Caco-2 (cell line): ENCODE measurements at places on chromosomes 6 and 20.

DNA sequence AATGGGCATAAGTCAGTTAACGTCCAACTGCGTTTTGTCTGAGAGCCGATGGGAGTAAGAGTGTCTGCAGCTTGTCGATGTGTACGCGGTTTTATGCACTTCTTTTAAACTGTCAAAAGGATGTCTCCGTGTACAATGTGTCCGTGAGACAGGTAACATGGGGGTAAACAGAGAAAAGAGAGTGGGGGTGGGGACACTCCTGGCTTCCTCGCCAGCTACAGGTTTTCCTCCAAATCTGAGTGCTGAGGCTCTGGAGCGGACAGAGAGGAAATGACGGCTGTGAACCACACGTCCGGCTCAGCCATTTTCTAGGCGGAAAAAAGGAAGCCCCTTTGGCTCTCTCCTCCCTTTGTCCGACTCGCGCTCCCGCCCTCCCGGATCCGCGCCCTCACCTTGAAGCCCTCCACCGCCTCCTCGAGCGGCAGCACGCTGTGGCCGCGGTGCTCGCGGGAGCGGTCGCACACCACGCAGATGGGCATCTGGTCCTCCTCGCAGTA lies 916 bp downstream of the TRIM27 start:
- no peak for DNase-seq

GRCh38 chr20:9581509-9581908 lies 67.1 kb downstream of the LAMP5 start:
- no peak for DNase-seq

- no peak for DNase-seq
Measured at GRCh38 chr6:141688916-141689315, 443.8 kb upstream of the GJE1 start.

- no peak for DNase-seq
Measured at GRCh38 chr6:89027756-89028155, 52.8 kb upstream of the PNRC1 start.

DNA sequence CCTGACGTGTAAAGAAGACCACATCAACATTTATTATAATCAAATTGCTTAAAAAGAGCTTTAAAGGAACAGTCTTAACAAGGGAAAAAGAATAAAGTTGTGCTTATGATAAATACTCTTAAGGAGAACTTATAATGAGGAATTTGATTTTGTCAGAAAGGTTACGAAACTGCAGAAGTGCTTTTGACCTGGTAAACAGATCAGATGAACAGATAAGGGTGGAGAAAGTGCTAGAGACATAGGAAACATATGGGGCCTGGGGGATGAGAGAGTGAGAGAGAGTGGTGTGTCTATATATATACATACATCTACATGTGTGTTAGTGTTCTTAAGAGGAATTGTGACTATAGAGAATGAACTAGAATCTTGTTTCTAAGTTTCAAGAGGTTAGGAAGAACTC lies 186.2 kb upstream of the GJE1 start:
- no peak for DNase-seq

GRCh38 chr6:40477246-40478126 lies 109.7 kb downstream of the LRFN2 start:
- DNase-seq = no peak

DNA sequence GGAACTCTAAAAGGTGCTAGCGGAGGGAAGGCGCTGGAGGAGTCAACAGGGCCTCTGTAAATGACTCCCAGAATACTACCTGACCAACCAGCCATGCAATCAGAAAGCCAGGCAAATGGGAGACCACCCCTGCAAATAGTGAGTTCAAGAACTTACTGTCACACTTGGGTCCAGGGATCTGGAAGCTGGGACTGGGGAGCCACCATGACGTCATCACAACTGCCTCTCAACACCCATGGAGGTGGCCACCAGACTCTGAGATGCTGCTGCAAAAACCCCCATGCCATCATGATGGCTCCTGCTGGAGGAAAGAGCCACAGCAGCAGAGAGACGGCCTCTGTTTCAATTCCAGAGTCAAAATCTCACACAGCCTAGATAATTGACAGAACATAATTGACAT lies 8.5 kb upstream of the PDYN start:
- DNase-seq = no peak

DNA sequence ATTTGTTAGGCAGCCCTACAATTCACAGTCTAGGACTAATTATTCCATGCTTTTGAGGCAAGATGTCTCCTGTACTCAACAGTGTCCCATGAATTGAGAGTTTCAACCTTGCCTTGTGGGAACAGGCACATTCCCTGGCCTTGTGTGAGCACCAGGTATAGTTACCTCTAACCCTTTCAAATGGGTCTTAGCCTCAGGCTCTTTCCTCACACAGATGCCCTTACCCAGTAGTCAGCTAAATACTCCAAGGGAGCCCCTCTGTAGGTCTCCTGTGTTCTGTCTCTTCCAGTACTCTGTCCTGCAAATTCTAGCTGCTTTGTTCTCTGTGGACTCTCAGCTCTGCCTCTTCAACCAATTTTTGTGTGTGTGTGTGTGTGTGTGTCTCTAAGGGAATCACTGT lies 135.3 kb downstream of the ZFAND3 start:
- no peak for DNase-seq

GRCh38 chr6:33313105-33313708 lies 671 bp downstream of the TAPBP start:
- no peak for DNase-seq

DNA sequence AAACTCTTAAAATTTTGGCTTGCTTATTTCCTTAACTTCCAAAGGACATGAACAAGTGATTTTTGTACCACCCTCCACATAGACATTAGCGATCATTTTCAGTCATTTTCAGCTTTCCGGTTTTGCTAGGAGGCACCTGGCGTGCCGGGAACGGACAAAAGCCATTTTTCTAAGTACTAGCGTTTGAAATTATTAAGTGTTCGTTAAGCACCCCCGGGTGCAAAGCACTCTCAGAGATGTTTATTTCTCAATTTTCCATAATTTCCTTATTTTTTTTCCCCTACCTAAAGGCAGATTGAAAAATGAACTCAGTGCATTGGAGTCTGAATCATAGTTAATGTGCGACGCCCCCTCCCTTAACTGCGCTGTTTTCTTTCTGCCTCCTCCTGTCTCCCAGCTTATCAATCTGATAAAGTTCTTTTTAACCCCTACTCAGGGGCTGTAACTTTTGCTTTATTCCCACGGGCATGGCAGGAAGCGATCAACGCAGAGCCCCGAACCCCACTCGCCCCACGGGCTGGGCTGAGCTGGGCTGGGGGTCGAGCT lies 58.2 kb downstream of the ZNF831 start:
- DNase-seq = no peak

GRCh38 chr6:146910611-146911010 lies 293.6 kb upstream of the STXBP5 start:
- DNase-seq = no peak

DNA sequence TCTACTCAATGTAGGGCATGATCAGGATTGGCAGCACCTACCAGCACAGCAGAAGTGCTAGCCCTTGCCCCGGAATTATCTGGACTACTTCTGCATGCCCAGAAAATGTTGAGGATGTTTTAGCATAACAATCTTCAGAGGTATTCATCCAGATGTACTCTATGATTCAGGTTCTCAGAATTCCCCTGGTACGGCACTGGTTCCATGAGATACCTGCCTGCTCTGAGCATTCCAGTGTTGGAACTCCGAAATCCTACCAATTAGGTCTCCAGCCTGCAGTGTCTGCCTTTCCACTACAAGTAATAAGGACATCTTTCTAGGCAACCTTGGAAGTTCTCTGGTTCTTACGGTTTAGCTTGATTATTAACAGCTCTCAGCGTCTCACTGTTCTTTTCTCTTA lies 554.5 kb downstream of the HACE1 start:
- no peak for DNase-seq

DNA sequence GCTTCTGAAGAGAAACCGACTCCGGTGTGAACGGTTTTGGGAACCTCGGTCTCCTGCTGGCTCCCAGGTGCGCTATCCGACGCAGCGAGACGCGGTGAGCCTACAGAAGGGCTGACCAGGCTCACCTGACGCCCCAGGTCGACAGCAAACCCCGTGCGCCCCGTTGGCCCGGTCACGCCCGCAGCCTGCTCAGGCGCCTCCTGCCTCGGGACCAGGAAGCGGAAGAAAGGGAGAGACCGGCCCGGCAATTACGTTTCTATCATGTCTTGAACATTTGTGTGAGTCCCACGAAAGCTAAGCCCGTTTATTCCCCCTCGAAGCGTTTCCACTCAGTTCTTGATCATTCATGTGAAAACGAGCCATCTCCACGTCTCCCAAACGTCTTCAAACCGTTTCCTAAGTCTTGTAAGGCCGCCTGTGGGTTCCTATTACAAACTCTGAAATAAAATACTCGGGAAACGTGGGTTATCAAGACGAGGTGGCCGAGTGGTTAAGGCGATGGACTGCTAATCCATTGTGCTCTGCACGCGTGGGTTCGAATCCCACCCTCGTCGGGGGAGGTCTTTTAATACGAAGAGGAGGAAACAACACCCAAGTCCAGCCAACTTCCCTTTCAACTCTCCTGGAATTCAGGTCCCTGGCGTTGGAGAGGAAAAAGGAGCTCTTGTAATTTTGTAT lies 150.5 kb upstream of the PRSS16 start:
- peak; percentile 78 for DNase-seq

DNA sequence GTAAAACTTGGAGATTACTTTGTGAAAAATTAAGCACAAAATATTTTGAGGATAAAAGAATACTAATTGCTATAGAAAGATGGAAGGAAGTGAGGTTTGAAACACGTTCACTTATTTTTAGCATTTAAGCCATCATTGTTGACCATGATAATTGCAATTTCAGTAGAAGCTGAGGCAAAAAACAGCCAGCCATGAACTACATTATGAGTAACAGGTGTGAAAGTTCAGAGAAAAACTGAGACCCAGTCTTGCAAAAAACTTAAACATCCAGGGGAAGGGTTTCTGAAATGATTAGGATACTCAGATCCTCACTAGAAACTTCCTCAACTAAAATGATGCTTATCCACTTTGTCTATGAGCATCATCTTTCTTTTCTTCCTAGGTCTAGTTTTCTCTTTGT lies 619.4 kb downstream of the PHF3 start:
- no peak for DNase-seq

DNA sequence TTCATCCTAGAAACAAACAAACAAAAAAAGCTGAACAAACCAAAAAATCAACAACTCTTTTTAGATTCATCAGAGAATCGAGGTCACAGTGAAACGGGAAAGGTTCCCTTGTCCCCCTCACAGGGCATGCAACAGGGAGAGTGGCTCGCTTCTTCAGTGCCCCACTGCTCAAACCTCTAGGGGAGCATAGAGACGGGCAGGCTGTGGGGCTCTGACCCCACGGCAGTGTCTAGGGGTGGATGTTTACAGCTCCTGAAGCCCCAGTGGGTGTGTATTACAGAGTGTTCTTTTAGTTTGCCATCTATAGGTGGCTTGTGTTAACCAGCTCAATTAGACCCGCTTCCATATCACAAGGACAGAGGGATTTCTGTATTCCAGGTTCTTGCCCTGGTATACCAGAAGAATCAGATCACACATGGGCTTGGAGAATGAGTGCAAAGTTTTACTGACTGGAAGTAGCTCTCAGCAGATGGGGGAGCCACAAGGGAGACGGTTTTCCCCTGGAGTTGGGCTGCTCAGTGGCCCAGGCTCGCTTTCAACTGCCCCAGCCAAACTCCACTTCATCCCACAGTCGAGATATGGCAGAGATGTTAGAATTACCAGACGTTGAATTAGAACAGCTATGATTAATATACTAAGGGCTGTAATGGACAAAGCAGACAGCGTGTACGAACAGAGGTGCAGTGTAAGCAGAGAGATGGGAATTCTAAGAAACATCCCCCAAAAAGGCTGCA lies 192.6 kb upstream of the CST7 start:
- DNase-seq = no peak

DNA sequence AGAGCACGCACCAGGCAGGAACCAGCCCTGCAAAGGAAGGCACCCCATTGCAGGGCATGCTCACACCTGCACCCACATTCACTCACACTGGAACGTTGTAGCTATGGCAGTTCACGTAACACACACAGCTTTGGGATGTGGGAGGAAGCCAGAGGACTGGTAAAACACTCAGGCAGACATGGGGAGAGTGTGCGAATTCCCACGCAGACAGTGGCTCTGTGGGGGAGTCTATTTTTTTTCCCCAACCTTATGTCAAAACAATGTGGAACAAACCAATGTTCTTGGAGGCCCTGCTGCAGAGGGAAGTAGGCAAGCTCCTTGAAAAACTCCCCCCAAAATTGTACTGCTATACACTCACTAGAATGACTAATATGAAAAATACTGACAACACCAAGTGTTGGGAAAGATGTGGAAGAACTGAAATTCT lies 91.0 kb downstream of the PPP1R14C start:
- DNase-seq = no peak

DNA sequence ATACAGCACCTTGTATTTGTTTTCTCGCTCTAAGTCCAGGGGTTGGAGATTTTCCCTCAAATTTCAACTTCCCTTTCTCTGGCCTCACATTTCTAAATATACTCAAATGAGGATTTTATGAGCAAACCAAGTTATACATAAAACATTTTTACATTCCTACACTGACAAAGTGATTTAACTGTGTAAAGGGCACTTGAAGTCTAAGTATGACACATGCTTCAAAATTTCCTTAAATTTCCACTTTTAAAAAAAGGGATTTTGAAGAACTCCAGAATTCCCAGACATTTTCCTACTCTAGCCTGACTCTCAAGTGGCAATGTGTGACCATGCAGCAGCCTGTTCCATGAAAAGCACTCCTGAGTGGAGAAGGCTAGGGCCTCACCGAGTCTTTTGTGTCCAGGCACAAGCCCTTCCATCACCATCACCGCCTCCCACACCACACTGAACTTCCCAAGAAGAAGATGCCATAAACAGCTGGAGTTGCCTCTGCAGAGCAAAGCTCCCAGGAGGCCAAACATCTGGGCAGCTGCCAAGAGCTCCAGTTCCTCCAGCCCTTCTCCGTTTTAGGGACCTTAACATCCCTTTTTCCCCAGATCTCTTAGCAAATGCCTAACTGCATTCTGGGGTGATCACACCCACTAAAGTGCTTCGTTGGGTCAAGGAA lies 68.9 kb downstream of the NCR2 start:
- no peak for DNase-seq

GRCh38 chr6:17305219-17306001 lies 24.2 kb downstream of the RBM24 start:
- no peak for DNase-seq

DNA sequence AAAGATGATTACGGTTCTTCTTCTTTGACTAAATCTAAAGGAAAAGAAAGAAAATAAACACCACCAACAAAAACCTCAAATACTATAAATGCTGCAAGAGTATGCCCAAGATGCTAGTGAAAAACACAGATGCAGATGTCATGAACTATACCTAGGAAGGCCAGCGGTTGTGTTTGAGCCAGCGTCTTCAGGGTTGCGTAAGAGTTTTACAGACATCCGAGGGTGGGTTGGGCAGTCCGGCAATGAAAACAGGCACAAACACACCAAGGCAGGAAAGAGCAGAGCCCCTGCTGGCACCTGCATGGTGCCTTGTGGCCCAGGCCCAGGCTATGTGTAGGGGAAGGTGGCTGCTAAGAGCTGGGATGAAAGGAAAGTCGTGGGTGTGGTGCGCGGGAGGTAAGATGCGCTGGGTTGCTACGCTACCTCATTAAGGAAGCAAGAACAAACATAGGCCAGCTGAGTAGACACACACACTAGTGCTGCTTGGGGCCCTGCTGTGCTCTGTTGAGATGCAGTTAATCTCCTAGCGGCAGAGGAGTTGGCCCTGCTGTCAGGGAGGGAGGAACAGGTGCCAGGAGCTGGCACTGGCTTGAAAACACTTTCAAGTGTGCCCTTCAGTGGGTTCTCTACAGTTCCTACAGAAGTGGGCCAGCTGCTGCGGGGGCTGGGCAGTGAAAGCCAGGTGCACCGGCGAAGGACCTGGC lies 170.2 kb upstream of the PLN start:
- DNase-seq = no peak
